Dermis blood vessel endothelial cell (primary cell): ENCODE measurements at places on chromosomes 3 and 15. TPM values are rescaled to one million over a fixed set of nuclear protein-coding genes. Genes with fewer than 3 reads are reported as not detected.

The SELENOT gene
- total RNA-seq: 151 and 153 TPM in 2 replicates

The RIOX2 gene
- total RNA-seq: 27.1 and 29.4 TPM in 2 replicates

The MKRN3 gene
- total RNA-seq: 0.34 and 0.88 TPM in 2 replicates

The IL17RE gene
- total RNA-seq: 0.14 and 0.17 TPM in 2 replicates

The STAG1 gene
- total RNA-seq: 45.8 and 47.2 TPM in 2 replicates

The APOD gene
- 16.2 and 27.1 TPM in 2 replicates for total RNA-seq

The DNASE1L3 gene
- total RNA-seq: 1.7 and 10.6 TPM in 2 replicates

The GCNT3 gene
- total RNA-seq: 0.17 TPM in 1 of 2 replicates, not detected in the other

The RAB8B gene
- total RNA-seq: 81.5 and 95.7 TPM in 2 replicates

The IQCF2 gene
- total RNA-seq: not detected in 2 replicates

The STARD5 gene
- total RNA-seq: 2.1 and 2.6 TPM in 2 replicates

The CPEB1 gene
- not detected in 2 replicates for total RNA-seq

The SMCO1 gene
- total RNA-seq: not detected in 2 replicates

The ADGRG7 gene
- total RNA-seq: not detected in 2 replicates

The MELTF gene
- 1.8 and 2.0 TPM in 2 replicates for total RNA-seq

The LRRC31 gene
- total RNA-seq: not detected in 2 replicates

The SI gene
- total RNA-seq: not detected in 2 replicates

The GABRB3 gene
- total RNA-seq: 0.28 and 0.34 TPM in 2 replicates

The PRKCI gene
- 32.8 and 38.8 TPM in 2 replicates for total RNA-seq

The TNFSF10 gene
- 169 and 180 TPM in 2 replicates for total RNA-seq

The ATP13A4 gene
- total RNA-seq: 0.05 TPM in 1 of 2 replicates, not detected in the other

The PLD1 gene
- 66.2 and 88.7 TPM in 2 replicates for total RNA-seq

The MAPK6 gene
- 41.5 and 59.5 TPM in 2 replicates for total RNA-seq

The GNAI2 gene
- total RNA-seq: 624 and 776 TPM in 2 replicates

The HTR3E gene
- not detected in 2 replicates for total RNA-seq

The SAMD7 gene
- total RNA-seq: not detected in 2 replicates

The POLQ gene
- total RNA-seq: 3.9 and 8.1 TPM in 2 replicates

The LRRIQ4 gene
- total RNA-seq: not detected in 2 replicates

The TIGIT gene
- not detected in 2 replicates for total RNA-seq

The ZBBX gene
- total RNA-seq: 0.05 TPM in 1 of 2 replicates, not detected in the other
